ENCODE measurements at places on chromosomes 11 and 22. TPM values are rescaled to one million over a fixed set of nuclear protein-coding genes. Genes with fewer than 3 reads are reported as not detected.

The HEPHL1 gene
- not detected for polyA plus RNA-seq

The NUP160 gene
- polyA plus RNA-seq, result 35.1 TPM

The BATF2 gene
- not detected for polyA plus RNA-seq

The MAJIN gene
- not detected for polyA plus RNA-seq

- DNase-seq, result no peak
Observed at GRCh38 chr11:22371160-22371559, 33.0 kb downstream of the SLC17A6 start.

GRCh38 chr11:120756931-120757330 is 245.4 kb downstream of the GRIK4 start:
- DNase-seq, result no peak

DNA sequence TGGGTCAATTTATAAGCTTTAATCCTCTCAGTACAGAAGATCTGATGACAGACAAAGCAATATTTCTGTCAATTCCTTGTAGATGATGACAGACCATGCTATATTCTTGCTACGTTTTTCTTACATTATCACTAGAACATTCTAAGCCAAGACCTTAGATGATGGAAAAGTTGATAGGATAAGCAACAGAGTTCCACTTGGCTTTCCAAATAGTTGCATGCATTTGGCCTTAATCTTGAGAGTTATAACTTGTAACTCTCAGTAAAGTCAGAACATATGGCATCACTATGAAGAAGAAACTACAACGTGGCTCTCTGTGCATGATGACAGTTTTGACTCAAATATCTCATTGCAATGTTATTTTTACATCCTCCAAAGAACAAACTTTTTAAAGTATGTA is 544.3 kb upstream of the LRRC4C start:
- no peak for DNase-seq

Data from naive thymus-derived CD4-positive, alpha-beta T cell (primary cell).